ENCODE measurements at places on chromosomes 16 and 17.

- H3K36me3 ChIP-seq: no peaks in the 10 kb centered on the region
- DNase-seq: no peak
- H3K27ac ChIP-seq: no peak overlapping the region
Measured at GRCh38 chr17:42031584-42031983, 11.7 kb downstream of the NKIRAS2 start.

GRCh38 chr16:84765616-84766580, 53.9 kb upstream of the CRISPLD2 start:
- peak overlapping the region; percentile 34 for H3K27ac ChIP-seq
- H3K27me3 ChIP-seq: no peaks in the 10 kb centered on the region
- peaks cover 3% of the 10 kb centered on the region for H3K4me1 ChIP-seq
- H3K36me3 ChIP-seq: peaks cover 60% of the 10 kb centered on the region

DNA sequence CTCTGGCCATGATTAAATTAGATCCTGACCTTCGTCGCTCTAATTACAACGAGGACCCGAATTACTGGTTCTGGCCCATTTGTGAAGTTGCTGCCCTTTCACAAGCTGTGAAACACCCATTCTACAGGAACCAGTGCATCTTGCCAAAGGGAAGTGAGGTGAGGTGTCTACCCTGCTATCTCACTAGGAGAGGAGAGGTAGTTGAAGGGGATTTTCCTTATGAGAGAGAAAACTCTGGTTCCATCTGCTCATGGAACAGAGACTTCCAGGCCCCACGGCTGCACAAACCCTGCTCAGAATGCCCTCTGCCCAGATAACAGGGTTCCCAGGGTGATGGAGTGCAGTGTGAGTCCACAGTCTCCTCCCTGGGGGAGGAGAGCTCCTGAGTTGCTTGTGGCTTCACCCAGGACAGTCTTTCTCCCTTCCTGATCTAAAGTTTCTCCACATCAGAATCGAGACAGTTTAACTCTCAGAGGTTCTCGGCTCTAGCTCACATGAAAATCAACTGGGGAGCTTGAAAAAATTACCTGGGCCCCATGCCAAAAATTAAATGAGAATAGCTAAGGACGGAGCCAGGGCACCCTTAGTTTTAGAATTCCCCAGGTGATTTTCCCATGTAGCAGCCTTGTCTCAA, 7.8 kb upstream of the SSTR2 start:
- peak overlapping the region; percentile 34 for H3K27ac ChIP-seq
- no peaks in the 10 kb centered on the region for H3K36me3 ChIP-seq
- H3K4me1 ChIP-seq: no peaks in the 10 kb centered on the region
- H3K27me3 ChIP-seq: no peaks in the 10 kb centered on the region
- no peak overlapping the region for H3K4me3 ChIP-seq
- DNase-seq: peak; percentile 65

- H3K4me1 ChIP-seq: no peaks in the 10 kb centered on the region
- no peak for DNase-seq
- H3K27ac ChIP-seq: no peak overlapping the region
- H3K36me3 ChIP-seq: peaks cover 40% of the 10 kb centered on the region
Measured at GRCh38 chr17:39572121-39572520, 35.6 kb downstream of the NEUROD2 start.

- peaks cover 2% of the 10 kb centered on the region for H3K4me1 ChIP-seq
- no peak for DNase-seq
- peak overlapping the region; percentile 64 for H3K27ac ChIP-seq
- no peak overlapping the region for H3K4me3 ChIP-seq
- no peaks in the 10 kb centered on the region for H3K27me3 ChIP-seq
- no peaks in the 10 kb centered on the region for H3K36me3 ChIP-seq
Measured at GRCh38 chr17:44110011-44110686, 13.3 kb downstream of the HDAC5 start.

DNA sequence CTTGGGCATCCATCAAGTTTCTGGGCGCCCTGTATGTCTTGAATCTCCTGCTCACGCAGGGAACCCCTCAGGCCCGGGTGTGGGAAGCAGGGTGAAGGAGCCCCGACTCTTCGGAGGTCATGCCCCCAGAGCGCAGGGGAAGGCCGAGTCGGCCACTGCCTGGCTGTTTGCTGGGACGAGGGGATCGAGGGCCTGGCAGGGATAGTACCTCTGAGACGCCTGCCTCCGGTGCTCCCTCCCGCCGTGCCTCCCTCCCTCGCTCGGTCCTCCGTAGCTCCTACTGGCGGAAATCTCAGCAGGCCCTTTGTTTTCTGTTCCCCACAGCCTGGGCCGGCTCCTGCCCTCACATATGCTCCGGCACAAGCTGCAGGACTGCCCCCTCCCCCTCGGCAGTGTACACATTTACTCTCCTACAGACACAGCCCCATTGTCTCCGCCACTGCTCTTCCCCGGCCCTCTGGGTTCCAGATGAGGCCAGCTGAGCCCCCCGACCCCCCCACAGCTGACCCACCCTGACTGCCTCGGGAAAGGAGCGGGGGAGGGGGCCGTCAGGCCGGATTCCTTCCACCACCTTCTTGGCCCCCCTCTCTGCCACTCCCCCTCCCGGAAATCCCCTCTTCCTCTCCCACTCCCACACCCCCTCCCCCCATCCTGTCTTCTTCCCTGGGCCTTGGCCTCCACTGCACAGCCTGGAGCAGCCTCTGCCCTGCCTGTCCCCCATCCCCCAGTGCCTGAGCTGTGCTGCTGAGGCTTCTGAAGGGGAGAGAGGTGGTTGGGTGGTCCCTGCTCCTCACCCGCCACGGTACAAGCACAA, 1.4 kb downstream of the TRAF4 start:
- peak overlapping the region; percentile 80 for H3K4me3 ChIP-seq
- peak; percentile 48 for DNase-seq
- peak overlapping the region; percentile 99 for H3K27ac ChIP-seq
- H3K36me3 ChIP-seq: peaks cover 67% of the 10 kb centered on the region

- no peak for DNase-seq
- no peak overlapping the region for H3K27ac ChIP-seq
- no peak overlapping the region for H3K4me3 ChIP-seq
- H3K27me3 ChIP-seq: no peaks in the 10 kb centered on the region
Measured at GRCh38 chr17:6496640-6497441, 52.6 kb downstream of the PIMREG start.

GRCh38 chr17:62994931-62995330, 28.9 kb downstream of the TANC2 start:
- H3K27me3 ChIP-seq: no peaks in the 10 kb centered on the region
- DNase-seq: no peak
- H3K27ac ChIP-seq: no peak overlapping the region
- no peak overlapping the region for H3K4me3 ChIP-seq
- no peaks in the 10 kb centered on the region for H3K4me1 ChIP-seq
- H3K36me3 ChIP-seq: no peaks in the 10 kb centered on the region

DNA sequence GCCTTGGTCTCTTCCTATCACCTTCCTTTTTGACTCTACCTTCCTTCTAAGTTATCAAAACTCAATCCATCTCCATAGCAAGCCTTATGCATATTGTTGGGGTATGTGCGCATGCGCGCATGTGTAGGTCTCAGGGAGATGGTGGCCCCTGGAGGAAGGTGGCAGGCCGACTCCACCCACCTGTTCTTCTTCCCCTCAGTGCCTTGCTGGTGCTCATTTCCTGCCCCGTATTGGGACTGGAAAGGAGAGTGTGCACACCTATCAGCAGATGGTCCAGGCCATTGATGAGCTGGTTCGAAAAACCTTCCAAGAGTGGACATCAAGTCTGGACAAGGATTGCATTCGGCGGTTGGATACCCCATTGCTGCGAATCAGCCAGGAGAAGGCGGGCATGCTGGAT, 25.2 kb downstream of the DNAH2 start:
- DNase-seq: no peak
- no peaks in the 10 kb centered on the region for H3K36me3 ChIP-seq
- H3K27me3 ChIP-seq: no peaks in the 10 kb centered on the region
- no peak overlapping the region for H3K4me3 ChIP-seq
- H3K4me1 ChIP-seq: no peaks in the 10 kb centered on the region

DNA sequence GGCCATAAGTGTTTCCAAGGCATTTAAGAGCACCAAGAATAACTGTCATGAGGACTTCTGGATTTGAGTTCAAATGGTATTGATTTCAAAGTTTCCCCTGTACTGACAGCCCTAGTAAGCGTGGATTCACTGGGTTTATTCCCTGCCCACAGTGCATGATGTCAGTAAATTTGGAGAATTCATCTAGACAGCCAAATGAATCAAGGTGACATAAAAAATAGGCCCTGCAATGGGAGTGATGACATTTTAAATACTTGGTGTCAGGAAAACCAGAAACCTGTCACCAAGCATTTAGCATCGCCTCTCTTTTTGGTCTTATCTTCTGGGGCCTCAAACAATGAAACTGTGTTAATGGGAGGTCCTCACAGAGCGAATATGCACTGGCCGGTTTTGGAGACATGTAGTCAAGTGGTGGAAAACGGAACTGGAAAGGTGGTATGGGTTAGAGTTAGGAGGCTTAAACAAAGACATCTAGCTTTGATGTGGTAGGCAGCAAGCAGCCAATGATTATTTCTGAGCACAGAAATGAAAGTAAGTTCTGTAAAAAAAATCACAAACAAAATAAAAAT, 29.1 kb downstream of the COG4 start:
- H3K27ac ChIP-seq: no peak overlapping the region
- H3K27me3 ChIP-seq: no peaks in the 10 kb centered on the region
- H3K4me3 ChIP-seq: no peak overlapping the region
- DNase-seq: no peak

DNA sequence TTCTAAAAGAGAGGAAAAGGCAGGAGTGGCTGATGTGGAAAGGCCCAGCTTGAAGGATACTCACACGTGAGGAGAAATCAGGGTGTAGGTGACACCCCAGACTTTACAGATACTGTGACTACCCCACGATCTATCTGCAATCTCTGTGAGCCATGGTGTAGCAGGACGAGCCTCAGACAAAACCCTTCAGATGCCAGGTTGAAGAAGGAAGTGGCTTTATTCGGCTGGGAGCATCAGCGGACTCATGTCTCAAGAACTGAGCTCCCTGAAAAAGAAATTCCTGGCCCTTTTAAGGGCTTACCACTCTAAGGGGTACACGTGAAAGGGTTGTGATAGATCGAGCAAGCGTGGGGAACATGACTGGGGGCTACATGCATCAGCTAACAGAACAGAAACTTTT, 4.7 kb upstream of the SLC6A4 start:
- H3K27ac ChIP-seq: no peak overlapping the region
- peaks cover 32% of the 10 kb centered on the region for H3K27me3 ChIP-seq
- no peak overlapping the region for H3K4me3 ChIP-seq
- H3K4me1 ChIP-seq: peaks cover 2% of the 10 kb centered on the region
- DNase-seq: no peak
- H3K36me3 ChIP-seq: no peaks in the 10 kb centered on the region

DNA sequence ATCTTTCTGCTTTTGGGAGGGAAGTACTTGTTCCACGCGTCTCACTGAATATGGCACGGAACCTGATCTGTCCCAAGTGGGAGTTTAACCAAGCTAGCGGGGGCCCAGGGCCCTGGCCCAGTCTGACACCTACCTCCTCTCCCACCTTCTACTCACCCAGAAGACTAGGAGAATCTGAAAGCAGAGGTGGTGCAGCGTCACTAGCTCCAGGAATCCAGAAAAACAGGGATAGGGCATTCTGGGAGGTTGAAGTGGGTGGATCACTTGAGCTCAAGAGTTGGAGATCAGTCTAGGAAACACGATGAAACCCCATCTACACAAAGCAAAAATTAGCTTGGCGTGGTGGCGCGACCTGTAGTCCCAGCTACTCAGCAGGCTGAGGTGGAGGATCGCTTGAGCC, 163.5 kb upstream of the ZNF267 start:
- DNase-seq: no peak
- H3K27ac ChIP-seq: no peak overlapping the region
- H3K4me3 ChIP-seq: no peak overlapping the region
- H3K4me1 ChIP-seq: peaks cover 3% of the 10 kb centered on the region
- H3K36me3 ChIP-seq: peaks cover 8% of the 10 kb centered on the region

- H3K4me3 ChIP-seq: no peak overlapping the region
- no peak overlapping the region for H3K27ac ChIP-seq
- H3K36me3 ChIP-seq: no peaks in the 10 kb centered on the region
- no peak for DNase-seq
- no peaks in the 10 kb centered on the region for H3K4me1 ChIP-seq
- H3K27me3 ChIP-seq: peaks cover 56% of the 10 kb centered on the region
Measured at GRCh38 chr17:38569701-38570512, 35.8 kb downstream of the SRCIN1 start.

- H3K4me1 ChIP-seq: no peaks in the 10 kb centered on the region
- no peak for DNase-seq
- H3K4me3 ChIP-seq: no peak overlapping the region
- no peaks in the 10 kb centered on the region for H3K36me3 ChIP-seq
- no peaks in the 10 kb centered on the region for H3K27me3 ChIP-seq
- H3K27ac ChIP-seq: no peak overlapping the region
Measured at GRCh38 chr16:56549744-56550385, 15.0 kb upstream of the MT4 start.

DNA sequence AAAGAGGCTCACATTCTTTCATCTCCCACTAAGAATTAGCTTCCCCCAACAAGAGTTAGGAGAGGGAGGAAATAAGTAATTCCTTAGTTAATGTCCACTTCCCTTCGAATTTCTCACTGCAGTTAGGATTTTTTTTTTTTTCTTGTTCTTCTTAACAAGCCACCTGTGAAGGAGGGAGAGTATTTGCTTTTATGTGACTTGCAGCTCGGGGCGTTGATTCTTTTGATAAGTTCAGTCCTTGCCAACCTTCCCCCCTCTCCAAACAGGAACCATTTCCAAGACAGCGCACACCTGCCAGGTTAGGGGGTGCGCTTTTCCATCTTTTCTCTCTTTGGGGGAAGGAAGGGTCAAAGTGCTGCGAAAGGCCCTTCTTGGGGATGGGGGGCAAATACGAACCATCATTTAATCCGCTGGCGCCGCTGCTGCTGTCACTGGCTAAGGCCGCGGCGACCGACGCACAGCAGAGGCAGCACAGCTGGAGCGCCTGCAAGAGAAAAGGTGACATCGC, 758 bp downstream of the ADAMTS18 start:
- peaks cover 9% of the 10 kb centered on the region for H3K27me3 ChIP-seq
- no peak overlapping the region for H3K4me3 ChIP-seq
- DNase-seq: no peak
- no peaks in the 10 kb centered on the region for H3K36me3 ChIP-seq
- no peaks in the 10 kb centered on the region for H3K4me1 ChIP-seq

- peaks cover 25% of the 10 kb centered on the region for H3K27me3 ChIP-seq
- no peak for DNase-seq
- peaks cover 6% of the 10 kb centered on the region for H3K4me1 ChIP-seq
- peak overlapping the region; percentile 94 for H3K27ac ChIP-seq
- H3K4me3 ChIP-seq: no peak overlapping the region
- no peaks in the 10 kb centered on the region for H3K36me3 ChIP-seq
Measured at GRCh38 chr17:50210240-50211225, 9.1 kb upstream of the COL1A1 start.

DNA sequence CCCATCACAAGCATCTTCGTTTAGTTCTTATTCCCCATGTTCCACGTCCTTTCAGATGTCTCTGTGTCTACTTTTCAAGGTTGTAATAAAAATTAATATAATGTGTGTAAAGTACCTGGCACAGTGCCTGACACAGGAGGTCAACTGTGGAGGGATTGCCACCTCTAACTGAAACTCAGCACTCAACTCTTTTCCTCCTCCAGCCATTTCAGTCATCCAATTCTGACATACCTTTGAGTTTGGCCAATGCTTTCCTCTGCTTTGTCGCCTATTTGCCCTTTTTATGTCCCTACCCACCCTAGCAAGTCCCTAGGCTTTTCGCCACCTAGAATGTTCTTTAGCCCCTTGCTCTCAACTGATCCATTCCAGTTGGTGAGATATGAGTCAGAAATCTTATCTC, 1.6 kb downstream of the UBE2Z start:
- no peak overlapping the region for H3K27ac ChIP-seq
- peaks cover 18% of the 10 kb centered on the region for H3K36me3 ChIP-seq
- no peak for DNase-seq
- H3K4me3 ChIP-seq: peak overlapping the region; percentile 86
- no peaks in the 10 kb centered on the region for H3K27me3 ChIP-seq

Measured in small intestine (tissue), 16 donors.